ENCODE measurements at places on chromosomes 4 and X.

GRCh38 chr4:7253837-7254236 is 61.5 kb downstream of the SORCS2 start:
- DNase-seq, result no peak

GRCh38 chrX:46376246-46376885 is 168.9 kb downstream of the ZNF674 start:
- no peak for DNase-seq

DNA sequence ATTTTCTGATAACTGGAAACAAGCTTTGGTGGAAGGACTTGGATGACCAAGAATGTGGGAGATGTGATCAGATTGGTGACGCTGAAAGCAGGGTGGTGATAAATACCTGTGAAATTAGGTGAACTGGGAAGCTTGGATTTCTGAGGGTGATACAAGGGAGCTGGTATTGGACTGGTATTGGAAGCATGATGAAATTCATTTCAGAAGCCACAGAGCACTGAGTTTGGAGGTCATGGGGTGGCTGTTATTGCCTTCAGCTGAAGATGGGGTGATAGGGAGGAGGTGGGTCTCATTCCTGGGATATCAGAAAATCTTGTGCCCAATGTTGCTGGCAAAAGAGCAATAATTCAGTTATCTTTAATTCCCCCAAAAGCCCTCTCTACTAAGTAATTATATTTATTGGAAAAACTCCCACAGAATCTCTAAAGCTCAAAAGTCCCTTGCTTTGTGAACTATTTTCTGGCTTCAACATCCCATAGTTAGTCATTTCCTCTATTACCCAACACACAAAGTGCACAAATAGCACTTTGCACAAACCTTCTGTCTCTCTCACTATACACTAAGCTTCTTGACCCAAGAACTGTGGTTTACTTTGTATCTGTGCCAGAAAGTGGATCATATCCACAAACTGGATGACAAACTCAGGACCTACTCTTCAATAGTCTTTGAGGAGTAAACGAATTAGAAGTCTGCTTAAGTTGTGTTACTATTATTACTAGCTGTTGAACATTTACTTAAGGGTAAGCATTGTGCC is 23.1 kb upstream of the CAMK2D start:
- no peak for DNase-seq

DNA sequence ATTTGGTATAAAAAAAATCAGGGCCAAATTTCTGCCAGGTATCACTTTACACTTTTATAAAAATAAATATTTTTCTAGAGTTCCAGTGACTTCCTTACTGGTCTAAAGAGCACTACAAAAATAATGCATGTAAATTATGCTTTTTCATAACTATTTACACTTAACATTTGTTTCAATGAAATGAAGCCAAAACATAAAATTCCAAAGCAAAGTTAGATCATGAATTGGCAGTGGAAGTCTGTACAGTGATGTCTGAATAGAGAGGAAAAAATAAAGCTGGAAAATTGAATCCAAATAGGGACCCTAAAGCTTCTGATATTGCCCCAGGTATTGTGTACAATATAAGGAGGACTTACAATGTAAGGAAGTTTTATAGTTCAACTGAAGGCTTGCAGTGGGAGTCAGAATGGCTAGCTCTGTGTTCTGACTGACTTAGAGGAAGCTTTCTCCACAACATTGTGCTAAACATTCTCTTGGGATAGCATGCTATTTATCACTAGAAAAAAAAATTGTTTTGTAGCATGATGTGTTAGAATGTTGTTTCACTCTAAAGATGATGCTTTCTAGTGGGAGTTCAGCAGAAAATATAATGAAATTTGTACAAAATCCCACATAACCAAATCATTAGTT is 288.2 kb upstream of the UGT8 start:
- DNase-seq, result no peak

GRCh38 chr4:154205471-154205870 is 286.1 kb downstream of the DCHS2 start:
- no peak for DNase-seq

DNA sequence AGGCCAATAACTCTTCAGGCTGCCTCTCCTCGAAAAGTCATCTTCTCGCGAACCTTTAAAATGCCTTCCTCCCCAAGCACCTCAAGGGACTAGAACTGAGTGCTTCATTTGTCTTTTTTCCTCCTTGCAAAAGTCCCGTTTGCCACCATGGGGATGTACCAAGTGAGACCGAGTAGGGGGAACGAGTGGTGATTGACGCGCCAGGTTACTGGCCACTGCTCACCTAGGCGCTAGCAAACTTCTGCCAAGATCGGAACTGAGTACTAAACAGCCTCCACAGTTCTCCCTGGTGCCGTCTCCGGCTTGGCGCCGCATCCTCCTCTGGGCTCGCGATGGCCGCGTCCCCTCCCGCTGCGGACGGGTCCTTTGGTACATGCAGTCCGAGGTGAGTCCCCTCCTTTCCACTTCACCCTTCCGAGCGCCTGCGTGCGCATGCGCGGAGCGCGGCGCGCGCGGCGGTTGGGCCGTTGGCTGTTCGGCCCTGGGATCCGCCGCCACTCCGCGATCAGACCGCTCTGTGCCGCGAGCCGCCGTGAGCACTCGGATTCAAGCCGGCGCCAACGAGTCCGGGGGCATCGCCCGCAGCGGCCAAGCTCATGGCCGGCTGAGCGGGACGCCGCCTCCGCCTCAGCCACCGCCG is at the start of gene CDK16:
TSS of gene CDK16 (plus strand) at position 402 of the 640 bp plus-strand sequence. CDS start 4,877 bp downstream, outside the sequence.
- DNase-seq, result peak; percentile 48

GRCh38 chrX:149830192-149830873 is 48.6 kb downstream of the MAGEA9 start:
- no peak for DNase-seq

- no peak for DNase-seq
Measured at GRCh38 chrX:136627409-136627808, 20.5 kb upstream of the CD40LG start.

DNA sequence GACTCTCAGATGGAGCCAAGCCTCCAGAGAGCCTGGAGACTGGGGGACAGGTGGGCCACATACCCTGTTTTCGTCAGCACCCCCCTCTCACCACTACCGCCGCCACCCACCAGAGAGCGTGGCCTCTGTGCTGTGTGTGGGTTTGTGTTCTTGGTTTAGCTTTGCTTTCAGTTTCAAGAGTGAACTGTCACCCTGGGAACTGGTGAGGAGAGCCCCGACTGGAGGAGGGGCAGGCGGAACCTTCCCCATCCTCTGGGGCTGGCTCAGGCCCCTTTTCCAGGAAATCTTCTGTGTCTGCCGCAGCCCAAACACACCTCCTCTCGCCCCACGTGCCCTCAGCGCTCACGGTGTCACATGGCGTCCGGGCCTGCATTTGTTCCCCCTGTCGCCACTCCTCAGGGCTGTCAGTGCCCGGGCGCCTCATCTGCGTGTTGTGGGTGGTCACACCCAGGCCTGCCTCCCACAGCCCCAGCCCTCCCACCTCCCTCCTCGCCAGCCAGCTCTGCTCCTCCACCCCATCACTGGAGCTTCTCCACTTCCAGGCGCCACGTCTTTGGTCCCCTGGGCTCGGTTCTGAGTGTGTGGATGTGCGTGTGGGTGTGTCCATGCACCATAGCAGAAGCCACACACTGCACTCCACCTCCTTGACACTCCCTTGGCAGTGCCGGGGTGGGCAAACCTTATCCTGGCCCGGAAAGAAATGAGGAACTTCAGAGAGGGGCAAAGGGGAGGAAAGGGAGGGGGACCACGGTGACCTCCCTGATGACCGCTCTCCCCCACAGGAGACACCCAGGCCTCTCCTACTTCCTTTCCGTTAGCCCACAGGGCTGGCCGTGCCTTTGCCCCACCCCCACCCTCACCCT is 27.8 kb downstream of the ELF4 start:
- DNase-seq, result peak; percentile 51

DNA sequence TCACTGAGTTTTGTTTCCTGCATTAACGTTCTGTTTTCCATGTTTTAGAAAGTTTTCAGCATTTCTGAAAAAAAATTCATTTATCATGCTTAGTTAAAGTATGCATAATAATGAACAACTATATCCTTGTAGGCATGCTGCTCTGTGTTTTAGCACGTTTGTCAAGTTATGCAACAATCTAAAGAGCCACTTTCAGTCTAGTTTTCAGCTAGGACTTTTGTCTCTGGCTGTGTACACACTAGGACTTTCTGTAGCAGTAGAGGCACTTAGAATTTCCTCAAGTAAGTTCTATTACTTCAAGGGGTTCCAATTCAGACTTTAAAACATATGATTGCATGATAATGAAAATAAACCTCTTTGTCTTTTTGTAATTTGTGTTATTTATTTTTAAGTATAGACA is 12.4 kb downstream of the DCAF8L1 start:
- DNase-seq, result no peak

DNA sequence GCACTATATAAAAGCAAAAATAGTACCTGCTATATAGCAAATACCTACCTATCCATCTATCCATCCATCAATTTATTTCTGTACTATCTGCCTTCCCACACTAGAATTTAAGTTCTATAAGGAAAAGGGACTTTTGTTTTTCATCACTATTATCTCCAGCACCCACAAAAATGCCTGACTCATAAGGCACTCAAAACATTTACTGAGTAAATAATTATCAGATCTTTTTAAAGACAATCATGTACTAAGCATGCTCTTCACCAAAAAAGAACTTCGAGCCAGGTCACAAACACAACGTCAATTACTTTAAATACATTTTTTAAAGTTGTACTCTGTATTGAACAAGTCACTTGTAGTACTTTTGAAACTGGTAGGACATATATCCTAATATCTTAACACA is 119.9 kb downstream of the FBXW7 start:
- DNase-seq, result no peak

GRCh38 chr4:14810568-14810967 is 191.7 kb upstream of the CPEB2 start:
- DNase-seq, result no peak
